ENCODE measurements at places on chromosomes 5 and 9.

DNA sequence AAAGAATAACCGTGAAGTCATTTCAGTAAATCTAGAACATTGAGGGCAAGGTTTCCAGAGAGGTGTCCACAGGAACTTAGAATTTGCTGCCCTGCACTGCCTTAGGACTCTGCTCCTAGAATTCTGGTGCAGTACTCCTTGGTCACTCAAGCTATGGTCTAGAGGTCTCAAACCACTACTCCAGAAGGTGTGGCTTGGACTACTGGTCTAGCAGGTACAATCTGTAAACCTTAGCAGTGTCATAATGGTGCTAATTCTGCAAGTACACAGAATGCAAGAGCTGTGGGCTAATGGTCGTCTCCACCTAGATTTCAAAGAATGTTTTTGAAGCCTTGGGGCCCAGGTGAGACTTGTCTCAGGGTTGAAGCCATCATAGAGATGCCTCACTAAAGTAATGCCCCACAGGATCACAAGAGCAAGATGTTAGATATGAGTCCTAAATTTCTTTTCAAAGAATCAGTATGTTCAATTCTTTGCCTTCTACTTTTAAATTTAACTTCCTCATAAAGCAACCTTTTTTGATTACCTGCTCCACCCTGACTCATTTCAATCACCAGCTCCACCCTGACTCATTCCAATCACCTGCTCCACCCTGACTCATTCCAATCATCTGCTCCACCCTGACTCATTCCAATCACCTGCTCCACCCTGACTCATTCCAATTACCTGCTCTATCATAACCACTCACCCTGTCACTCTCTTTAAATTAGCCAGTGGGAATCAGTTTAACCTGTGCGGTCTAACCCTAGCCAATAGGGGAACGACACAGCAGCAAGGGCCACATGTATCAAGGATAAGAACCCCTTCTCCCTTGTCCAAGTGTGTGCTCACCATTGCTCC, 1111.8 kb upstream of the ACO1 start:
- DNase-seq = no peak

DNA sequence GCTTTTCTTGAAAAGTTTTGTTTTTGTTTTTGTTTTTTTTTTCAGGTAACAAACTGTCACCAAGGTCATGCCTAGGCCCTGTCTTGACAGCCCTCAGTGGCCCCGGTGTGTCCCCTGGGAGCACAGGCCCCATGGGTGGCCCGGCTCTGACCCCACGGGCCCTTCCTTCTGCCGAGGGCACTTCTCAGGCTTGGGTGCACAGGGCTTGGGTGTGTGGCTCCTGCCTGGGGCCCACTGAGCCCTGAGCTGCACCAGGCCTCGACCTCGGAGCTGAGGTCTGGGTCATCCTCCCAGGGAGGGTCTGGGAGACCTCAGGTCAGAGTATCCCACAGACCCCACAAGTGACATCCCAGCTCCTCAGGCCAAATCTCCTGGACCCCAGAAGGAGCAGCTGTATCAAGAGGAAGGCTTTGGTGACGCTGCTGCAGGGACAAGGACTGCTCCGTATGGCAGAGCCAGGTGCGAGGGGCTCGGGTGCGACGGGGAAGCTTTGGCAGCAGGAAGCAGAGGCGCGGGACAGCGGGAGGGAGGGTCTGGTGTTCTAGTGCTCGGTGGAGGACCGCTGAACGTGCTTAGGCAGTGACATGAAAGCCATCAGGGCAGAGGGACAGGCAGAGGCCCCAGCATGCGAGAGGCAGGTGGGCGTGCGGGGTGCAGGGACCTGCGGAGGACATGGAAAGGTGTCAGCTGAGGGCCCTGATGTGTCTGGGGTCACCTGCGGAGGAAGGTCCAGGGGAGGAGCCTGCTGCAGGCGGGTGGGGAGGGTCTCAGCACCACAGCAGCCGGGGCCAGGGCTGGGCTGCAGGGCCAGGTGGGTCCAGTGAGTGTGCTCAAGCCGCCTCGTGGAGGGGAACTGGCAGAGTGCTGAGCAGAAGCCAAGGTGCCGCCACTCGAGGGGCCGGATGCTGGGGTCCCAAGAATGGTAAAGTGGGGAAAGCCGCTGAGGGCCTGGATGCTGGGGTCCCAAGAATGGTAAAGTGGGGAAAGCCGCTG, 18.4 kb upstream of the SLC9A3 start:
- no peak for DNase-seq

DNA sequence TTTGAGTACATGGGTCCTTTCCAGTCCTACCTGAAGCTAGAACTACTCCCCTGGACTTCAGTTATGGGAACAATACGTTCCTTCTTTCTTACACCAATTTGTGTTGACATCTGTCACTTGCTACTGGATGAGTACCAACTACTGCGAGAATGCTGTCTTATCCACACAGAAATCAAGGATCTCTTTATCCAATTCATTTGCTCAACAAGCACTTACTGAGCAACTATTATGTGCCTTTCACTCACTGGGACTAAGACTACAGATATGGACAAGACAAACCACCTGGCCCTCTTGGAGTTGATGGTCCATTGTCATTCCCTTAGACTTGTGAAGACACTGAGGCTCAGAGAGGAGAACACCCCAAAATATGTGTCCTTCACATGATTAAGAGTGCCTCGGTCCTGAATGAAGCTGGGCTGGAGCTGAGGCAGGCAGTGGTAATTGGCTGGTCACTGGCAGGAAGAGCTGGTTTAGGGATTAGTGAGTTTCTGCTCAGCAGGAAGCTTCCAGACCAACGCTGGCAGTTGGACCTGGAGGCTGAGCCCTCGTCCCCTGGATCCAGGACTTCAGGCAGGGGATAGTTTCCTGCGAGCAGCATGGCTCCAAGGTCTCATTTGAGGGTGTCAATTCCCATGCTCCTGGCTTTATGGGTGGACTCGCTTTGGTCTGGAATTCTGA, 8.4 kb upstream of the ARSI start:
- DNase-seq = no peak

GRCh38 chr9:14445946-14446345, 132.0 kb upstream of the NFIB start:
- no peak for DNase-seq

DNA sequence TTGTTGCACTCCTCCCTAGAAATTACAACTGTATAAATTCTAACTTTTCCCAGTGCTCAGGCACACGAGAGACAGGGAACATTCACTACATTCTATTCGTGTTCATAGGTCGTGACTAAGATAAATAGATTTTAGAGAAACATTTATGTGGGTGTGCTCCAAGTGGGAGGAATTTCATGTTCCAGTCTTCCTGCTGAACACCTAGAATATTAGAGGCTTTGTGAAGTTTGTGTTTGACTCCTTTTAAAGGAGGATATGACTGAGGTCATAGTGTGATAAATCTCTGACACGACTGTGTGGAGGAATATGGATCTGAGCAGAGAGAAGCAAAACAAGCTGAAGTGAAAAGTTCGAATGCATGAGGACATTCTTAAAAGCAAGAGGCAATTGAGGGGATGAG, 355.3 kb downstream of the ZSWIM6 start:
- DNase-seq = no peak

GRCh38 chr5:118302786-118303185, 685.6 kb downstream of the DTWD2 start:
- DNase-seq = no peak

GRCh38 chr5:113278976-113279375, 155.8 kb downstream of the TSSK1B start:
- no peak for DNase-seq

- DNase-seq = no peak
Measured at GRCh38 chr9:129427149-129427548, 193.8 kb downstream of the C9orf50 start.

GRCh38 chr5:175443514-175444059, 395 bp downstream of the DRD1 start:
- DNase-seq = no peak

DNA sequence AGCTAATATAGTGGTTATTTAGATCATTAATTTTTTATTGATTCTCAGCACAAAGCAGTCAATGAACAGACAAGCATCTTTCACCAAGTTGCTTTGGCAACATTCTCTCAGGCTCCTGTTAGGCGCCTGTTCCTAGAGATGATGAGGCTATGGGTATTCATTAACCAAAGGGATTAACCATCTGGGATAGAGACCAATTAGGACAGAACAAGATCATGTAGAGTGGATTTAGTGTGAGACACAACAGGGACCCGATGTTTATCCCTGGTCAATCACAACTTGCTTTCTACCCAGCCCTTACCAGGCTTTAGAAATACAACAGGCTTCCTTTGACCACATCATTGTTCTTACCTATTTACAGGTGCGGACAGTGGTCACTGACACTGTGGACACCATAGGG, 82.2 kb downstream of the PJA2 start:
- DNase-seq = no peak

GRCh38 chr5:32690153-32690552, 21.0 kb upstream of the NPR3 start:
- no peak for DNase-seq

GRCh38 chr9:110871736-110872135, 166.5 kb downstream of the LPAR1 start:
- no peak for DNase-seq

- no peak for DNase-seq
Measured at GRCh38 chr9:19828576-19829109, 39.8 kb upstream of the SLC24A2 start.

DNA sequence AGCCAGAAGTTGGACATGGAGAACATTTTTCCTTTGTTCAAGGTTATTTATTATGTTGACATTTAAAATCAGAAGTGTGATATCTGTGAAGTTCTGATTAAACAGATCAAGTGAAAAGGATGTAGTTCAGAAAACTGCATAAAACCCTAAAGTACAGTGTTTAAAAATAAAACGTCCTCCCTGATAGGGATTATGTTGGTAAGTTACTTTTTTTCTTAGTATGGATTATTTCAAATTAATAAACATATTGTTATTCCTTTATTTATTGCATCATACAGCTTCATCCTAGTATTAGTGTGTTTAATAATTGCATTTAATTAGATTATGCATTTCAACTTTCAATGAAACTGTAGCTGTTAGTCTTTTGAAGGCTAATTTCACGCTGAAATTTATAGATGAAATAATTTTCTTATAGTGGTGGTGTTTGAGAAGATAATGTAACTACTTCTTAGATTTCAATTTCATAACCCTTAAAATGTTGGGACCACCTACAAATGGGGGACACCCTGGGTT, 157.9 kb upstream of the DMRT1 start:
- no peak for DNase-seq

GRCh38 chr5:107979291-107979690, 308.6 kb upstream of the EFNA5 start:
- no peak for DNase-seq

- no peak for DNase-seq
Measured at GRCh38 chr9:86990290-86990689, 43.0 kb upstream of the GAS1 start.

GRCh38 chr5:180611140-180611850, 20.0 kb upstream of the SCGB3A1 start:
- DNase-seq = no peak

DNA sequence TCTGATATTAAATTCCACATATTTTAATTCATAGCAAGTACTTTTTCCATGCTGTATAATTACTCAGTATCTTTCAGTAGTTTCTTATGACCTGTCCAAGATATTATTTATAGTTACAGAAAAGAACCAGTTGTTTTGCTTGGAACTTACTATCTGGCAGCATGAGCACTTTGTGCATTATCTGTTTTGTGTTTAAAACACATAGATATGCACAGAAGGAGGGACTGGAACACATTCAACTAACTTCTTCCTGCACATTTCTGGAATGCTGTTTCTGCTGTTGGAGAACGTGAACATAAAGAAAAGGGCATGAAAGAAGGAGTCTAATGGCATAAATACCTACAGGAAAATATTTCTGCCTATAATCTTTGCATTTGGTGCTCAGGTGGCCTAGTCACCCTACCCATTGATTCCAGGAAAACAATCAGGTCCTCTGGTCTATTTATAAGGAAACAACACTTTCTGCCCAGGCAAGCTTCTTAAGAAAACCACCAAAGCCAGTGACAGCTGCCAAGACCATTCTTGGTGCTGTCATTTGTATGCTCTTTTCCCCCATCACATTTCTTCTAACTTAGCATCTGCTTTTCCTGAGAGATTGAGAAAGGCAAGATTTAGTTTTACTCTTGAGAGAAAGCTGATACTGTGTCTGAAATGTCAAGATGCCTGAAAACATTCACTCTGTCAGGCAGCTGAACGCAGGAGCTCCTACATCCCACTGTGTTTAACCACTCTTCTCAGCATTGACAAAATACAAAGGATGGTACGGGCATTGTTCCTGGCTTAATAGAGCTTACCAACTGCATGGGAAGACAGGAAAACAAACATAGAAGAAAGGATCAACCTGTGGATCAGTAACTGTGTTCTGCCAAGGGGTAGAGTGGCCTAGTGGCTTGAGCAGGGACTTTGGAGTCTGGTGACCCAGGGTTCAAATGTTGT, 40.3 kb downstream of the RAB3C start:
- no peak for DNase-seq

DNA sequence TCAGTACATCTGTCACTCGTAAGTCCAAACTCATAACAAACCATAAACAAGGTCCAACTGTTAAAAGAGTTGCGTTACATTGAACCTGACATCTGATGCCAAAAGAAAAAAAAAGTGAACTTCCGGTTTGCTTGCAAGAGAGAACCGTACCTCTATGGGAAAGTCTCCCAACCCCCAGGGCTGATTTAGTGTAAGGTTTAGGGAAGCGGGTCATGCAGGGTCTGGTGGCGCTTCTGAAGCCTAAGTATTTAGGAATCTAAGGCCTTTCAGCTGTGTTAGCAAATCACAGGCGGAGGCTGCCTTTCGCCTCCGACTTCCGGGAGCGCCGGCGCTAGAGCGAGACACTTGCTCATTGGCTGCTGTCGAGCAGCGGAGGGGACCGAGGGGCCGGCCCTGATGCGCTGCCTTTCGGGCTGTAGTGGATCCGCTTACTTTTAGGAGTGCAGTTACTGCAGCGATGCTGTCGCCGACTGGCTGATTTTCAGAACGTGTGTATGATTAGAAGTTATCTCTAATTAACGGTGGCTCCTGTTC, 12.0 kb upstream of the GNPDA1 start:
- peak; percentile 84 for DNase-seq

GRCh38 chr5:133383580-133383939, 228.8 kb downstream of the FSTL4 start:
- no peak for DNase-seq

- no peak for DNase-seq
Measured at GRCh38 chr5:38555354-38556087, 925 bp downstream of the LIFR start.

- DNase-seq = no peak
Measured at GRCh38 chr5:115116001-115116400, 53.7 kb downstream of the TRIM36 start.

DNA sequence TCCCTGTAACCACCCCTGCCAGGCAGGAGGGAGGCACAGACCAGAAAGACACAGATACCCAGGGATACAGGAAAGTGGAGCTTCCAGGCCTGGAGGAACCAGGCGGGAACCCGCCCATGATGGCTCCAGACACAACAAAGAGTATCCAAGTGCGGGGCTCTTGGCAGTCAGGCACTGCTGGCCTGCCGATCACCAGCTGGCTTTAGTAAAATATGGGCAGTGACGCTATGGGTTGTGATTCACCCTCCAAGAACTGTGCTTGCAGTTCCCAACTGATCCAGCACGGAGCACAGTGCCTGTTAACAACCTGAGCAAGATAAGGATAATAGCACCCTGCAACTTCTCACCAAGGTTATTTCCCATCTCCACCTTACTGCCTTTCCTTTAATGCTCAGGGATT, 463.3 kb downstream of the IRX1 start:
- no peak for DNase-seq

Measured in foreskin melanocyte (primary cell).